ENCODE measurements at places on chromosomes 4 and X. TPM values are rescaled to one million over a fixed set of nuclear protein-coding genes. Genes with fewer than 3 reads are reported as not detected.

FDCSP gene
- not detected for total RNA-seq

CT83 gene
- total RNA-seq: not detected

SH3RF1 gene
- total RNA-seq: 19.9 TPM

AKAP14 gene
- not detected for total RNA-seq

SPACA5 gene
- not detected for total RNA-seq

PABPC1L2B gene
- not detected for total RNA-seq

CFAP47 gene
- total RNA-seq: 0.07 TPM

DMRTC1 gene
- total RNA-seq: not detected

IL13RA2 gene
- total RNA-seq: 1.1 TPM

UBA6 gene
- total RNA-seq: 108 TPM

GPC3 gene
- 1.9 TPM for total RNA-seq

BMP3 gene
- under 0.01 TPM for total RNA-seq

APLN gene
- 0.07 TPM for total RNA-seq

MAOB gene
- total RNA-seq: 2.5 TPM

CENPVL2 gene
- not detected for total RNA-seq

CRMP1 gene
- under 0.01 TPM for total RNA-seq

Data from nasal cavity respiratory epithelium epithelial cell of viscerocranial mucosa (primary cell).